Activated CD4-positive, alpha-beta T cell treated with anti-CD3 and anti-CD28 coated beads, Interleukin-2, Interleukin-4, amounts not matched to agents 100 ng/mL and 50 ng/mL, durations not matched to agents 16 hours and 8 hours (primary cell): ENCODE measurements at places on chromosomes 4 and X.

DNA sequence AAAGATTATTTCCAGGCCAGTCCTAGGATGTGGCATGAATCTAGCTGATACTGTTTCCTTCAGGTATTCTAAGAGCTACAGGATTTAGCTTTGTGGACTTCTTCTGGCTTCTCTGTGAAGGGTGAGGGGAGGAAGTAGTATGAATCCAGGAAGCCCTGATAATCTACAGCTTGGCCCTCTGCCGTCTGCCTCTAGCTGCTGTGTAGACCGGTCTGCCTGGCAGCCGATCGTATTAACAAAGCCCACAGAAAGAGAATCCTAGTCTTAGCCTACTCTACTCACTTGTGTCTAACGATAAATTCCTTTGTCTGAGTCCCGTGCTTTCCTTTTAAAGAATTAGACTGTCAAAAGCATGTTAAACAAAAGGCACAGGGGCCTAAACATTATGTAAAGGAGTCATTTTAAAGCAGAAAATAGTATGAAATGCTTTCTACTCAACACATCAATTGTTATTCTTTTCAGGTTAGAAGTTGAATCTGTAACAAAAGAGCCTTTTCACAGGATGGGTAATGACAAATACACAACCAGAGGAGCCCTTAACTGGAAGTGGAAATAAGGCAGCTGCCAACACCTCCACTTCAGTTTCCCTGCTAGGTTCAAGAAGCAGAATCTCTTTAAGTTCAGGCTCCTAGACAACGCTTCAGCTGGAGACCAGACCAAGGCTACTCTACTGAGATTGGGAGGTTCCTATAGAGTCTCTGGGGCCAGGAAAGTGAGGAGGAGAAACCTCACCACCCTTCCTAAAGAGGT lies 48.9 kb upstream of the UCP1 start:
- no peak for DNase-seq

- DNase-seq = no peak
Observed at GRCh38 chrX:63765712-63766111, 19.3 kb downstream of the ARHGEF9 start.

GRCh38 chrX:123049071-123049625 lies 134.9 kb upstream of the GRIA3 start:
- no peak for DNase-seq

DNA sequence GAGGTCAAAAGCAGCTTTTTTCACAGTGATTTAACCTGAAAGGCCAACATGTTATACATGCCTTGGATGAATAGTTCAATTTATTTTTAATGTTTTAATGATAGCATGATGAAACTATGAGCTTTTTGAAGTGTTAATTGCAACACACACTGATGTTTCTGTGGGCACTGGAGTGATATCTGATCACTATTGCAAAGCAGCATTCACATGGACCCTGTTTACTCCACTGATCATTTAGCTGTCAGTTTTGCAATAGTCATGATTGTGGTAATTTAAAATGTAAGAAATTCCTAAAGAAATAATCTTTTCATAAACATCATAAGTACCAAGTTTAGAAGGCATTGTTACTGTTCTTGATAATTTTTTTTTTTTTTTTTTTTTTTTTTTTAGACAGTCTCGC lies 74.1 kb downstream of the ARSJ start:
- no peak for DNase-seq

GRCh38 chr4:100882661-100883060 lies 364.8 kb upstream of the EMCN start:
- DNase-seq = no peak

DNA sequence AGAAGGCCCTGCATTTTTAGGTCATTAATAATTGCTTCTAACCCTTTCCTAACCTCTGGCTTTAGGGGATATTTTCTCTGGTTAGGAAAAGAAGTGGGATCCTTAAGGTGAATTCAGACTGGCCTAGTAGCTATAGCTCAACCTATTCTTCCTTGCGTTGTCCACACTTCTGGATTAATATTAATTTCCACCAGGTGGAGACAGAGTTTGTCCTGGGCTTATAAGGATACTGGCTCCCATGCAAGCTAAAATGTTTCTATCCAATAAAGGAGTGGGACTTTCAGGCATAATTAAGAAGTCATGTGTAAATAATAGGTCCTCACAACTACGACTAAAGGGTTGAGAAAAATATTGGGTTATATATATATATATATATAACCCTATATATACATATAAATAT lies 860.0 kb upstream of the POU3F4 start:
- DNase-seq = no peak

DNA sequence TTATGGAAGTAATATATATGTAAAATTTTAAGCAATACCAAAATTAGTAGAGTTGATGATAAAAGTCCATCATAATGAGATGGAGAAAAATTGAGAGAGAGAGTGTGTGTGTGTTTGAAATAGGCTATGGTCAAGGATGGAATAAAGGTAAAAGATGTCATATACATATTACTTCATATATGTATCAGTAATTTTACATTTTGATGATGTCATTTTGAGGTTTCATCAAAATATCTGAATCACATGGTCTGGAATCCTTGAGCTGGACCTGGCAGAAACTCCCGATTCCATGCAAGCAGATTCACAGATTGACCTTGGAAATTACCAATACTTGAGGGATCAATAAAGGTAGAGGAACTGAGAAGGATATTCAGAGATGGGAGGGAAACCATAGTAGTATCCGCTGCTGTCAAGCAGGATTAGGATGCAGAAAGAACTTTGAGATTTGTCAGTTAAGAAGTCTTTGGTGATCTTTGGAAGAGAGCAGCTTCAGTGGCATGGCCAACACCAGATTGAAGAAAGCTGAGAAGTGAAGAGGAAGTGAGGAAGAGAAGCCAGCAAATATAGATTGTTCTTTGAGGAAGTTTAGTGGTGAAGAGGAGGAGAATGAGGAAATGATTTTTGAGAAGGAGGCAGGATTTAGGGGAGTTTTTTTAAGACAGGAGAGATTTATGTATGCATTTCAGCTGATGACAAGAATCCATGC lies 21.5 kb downstream of the DNAAF6 start:
- no peak for DNase-seq

- DNase-seq = no peak
Observed at GRCh38 chr4:7324651-7325121, 110.0 kb downstream of the PSAPL1 start.

- DNase-seq = no peak
Observed at GRCh38 chr4:43423276-43423675, 530.8 kb downstream of the GRXCR1 start.

DNA sequence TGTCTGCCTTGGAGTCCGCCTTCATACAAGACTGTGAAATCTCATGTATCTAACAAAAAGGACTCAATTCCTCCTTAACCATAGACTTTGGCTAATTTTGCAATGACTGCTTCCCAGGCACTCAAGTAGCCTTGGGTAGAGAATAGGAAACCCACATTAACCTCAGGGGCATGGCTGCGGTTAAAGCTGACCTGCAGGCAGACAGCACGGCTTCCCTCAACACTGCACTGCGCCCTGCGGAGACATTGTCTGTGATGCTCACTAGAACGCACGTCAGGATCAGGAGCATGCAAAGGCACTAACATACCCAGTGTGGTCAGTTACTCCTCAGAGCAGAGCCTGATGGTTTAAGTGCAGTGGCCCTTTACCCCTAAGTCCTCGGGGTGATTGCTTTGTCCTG lies 10.3 kb upstream of the GPR143 start:
- DNase-seq = peak; percentile 15

- no peak for DNase-seq
Observed at GRCh38 chr4:141416677-141417363, 196.1 kb downstream of the ZNF330 start.

GRCh38 chrX:136762820-136763452 lies 17.8 kb downstream of the ARHGEF6 start:
- DNase-seq = no peak

DNA sequence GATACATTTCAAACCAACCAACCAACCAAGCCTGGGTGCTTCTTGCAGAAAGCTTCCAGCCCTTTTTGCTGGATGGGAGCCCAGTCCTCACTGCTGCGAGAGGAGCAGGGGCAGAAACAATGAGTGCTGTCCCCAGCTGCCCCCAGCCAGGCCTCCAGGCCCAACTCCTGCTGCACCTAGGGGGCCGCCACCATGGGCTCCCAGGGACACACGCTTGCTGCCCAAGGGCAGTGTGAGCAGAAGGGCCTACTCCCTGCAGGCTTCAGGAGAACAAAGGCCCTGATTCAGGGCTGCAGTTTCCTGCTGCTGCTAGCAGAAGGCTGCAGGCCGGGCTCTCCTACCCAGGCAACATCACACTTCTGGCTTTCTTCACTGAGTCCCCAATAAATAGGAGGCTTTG lies 37.7 kb upstream of the ENPP6 start:
- DNase-seq = no peak

DNA sequence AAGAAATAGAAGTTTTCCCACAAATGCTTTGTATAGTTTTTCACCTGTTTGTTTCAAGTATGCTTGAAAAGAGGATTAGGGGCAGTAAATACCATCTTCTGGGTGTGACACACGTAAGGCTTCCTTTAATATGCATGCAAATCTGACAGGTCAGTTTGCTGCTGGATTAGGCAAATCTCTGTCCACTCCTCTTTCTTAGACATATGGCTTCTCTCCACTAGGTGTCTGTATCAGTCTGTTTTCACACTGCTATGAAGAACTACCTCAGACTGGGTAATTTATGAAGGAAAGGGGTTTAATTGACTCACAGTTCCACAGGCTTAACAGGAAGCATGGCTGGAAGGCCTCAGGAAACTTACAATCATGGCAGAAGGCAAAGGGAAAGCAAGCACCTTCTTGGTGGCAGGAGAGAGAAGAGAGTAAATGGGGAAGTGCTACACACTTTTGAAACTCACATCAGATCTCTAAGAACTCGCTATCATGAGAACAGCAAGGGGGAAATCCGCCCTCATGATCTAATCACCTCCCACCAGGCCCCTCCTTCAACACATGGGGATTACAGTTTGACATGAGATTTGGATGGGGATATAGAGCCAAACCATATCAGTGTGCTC lies 66.9 kb downstream of the TAB3 start:
- no peak for DNase-seq

GRCh38 chrX:103538728-103539127 lies 19.4 kb upstream of the RAB40A start:
- no peak for DNase-seq

DNA sequence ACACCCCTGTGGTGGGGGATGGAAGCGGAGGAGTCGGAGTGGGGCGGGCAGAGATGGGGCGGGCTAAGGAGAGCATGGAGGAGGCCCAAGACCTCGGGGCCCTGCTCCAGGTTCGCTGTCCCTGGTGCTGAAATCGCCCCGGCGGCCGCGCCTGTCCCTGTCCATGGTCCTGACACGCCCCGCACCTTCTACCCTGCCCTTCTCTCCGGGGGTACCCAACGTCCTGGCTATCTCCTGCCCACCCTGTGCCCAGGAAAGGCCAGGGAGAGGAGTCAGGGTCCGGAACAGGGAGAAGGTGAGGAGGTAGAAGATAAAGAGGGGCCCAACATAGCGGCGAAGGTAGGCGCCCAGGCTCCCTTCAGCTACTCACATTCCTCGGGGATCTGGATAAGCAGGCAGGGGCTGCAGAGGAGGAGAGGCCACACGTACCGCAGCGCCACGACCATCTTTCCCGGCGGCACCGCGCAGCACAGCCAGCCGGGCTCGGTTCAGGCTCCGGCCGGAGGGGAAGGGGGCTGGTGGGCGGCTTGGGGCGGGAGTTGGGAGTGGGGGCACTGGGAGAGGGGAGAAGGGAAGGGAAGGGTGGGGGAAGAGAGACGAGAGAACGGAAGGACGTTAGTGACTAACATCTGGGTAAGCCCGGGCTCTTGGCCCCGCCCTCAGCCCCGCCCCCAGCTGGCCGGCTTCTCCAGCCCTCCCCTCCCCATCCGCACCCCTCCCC lies 10.4 kb downstream of the L1CAM start:
- DNase-seq = peak; percentile 39

GRCh38 chr4:97910005-97910404 lies 233.3 kb downstream of the STPG2 start:
- DNase-seq = peak; percentile 0

DNA sequence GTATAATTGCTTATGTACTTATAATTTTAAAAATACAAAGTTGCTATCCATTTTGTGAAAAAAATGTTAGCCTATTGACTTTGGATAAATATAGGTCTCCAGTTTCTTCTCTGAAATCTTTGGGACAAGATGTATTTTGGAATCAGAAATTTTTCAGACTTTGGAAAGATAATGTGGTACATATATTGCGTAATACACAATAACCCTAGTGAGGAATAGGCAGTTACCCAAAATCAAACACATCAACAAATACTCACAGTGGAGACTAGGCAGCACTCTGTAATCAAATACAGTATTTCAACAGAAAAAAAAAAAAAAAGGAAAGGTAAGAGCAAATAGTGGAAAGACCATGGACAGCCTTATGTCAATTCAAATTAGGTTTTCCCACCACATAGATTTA lies 796.8 kb downstream of the ADGRL3 start:
- no peak for DNase-seq

- no peak for DNase-seq
Observed at GRCh38 chr4:157265281-157265680, 44.8 kb downstream of the GRIA2 start.

DNA sequence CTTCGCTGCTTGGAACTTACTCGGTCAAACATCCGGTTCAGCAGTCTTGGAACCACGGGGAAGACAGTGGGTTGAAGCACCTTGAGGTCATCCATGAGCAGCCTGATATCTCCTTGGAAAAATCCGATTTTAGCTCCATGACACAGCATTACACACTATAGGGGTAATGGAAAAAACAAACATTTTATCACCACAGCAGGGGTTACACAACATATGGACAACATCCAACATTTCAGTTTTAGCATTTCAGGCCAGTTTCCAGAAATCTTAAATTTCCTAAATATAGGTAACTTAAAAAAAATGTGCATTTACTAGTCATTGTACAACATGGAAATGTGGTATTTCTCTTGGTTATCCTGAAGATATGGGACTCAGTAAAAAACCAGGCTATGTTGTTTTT lies 34.4 kb upstream of the CENPU start:
- DNase-seq = no peak

- DNase-seq = no peak
Observed at GRCh38 chr4:149896432-149896831, 80.8 kb upstream of the IQCM start.

- peak; percentile 24 for DNase-seq
Observed at GRCh38 chrX:6021316-6022091, 207.2 kb downstream of the NLGN4X start.

- no peak for DNase-seq
Observed at GRCh38 chr4:47642191-47642830, 157.2 kb downstream of the ATP10D start.

DNA sequence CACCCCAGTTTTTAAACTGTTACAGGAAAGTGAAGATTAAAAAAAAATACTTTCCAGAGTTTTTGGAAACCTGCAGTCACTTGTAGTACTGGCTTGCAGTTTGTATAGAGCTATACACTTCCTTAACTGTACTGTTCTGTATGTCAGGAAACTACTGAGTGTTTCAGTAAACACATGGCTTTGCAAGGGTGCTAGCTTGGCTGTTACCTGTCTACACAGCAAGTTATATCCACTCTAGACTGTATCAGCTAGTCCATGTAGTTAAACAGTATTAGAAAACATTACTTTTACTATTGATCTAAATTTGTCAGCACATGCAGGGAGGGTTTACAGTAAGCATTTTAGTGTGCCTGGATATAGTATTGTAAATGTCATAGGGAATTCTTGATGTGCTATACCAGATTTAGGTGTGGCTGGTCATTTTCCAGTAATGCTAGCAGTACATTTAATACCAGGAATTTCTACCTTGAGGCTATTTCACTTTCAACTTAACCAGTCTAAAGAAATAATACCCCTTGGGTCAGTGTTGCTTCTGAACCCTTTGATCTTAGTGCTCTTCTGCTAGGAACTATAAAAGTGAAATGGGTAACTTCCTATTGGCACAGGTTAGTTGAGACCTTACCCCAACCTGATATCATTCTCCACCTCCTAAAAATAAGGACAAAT lies 192.3 kb upstream of the ANKRD50 start:
- DNase-seq = no peak
